ENCODE measurements at places on chromosomes 7 and 10.

DNA sequence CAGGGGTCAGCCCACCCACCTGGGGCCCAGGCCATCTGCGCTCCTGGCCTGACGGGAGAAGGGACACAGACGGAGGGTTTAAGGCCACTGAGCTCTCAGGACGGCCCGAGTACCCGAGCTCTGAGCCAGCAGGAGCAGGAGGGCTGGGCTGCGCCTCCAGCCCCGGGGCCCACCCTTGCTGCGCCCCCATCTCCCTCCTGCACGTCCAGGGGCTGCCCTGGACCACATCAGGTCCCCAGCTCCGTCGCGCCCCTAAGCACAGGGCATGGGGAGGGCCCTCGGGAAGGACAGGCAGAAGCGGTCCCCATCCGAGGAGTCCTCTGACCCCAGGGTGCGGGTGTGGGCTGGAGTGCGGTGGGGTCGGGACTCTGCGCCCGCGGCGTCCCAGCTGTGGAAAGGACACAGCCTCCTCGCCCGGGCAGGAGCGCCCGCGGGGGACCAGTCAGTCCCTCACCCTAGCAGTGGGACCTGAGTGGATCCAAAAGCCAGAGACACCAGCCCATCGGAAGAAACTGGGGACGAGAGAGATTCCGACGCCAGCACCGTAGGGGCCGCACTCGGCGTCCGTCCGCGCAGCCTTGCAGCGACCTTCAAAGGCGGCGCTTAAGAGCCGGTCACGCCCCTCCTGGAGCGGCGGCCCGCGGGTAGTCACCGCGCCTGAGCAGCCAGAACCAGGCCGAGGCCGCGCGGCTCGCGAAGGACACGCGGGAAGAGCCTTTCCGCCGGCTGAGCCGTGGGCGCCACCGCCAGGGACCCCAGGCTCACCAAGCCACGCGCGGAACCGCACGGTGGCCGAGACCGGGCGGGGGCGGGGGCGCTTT, 15.9 kb downstream of the CAMK2B start:
- DNase-seq = no peak

DNA sequence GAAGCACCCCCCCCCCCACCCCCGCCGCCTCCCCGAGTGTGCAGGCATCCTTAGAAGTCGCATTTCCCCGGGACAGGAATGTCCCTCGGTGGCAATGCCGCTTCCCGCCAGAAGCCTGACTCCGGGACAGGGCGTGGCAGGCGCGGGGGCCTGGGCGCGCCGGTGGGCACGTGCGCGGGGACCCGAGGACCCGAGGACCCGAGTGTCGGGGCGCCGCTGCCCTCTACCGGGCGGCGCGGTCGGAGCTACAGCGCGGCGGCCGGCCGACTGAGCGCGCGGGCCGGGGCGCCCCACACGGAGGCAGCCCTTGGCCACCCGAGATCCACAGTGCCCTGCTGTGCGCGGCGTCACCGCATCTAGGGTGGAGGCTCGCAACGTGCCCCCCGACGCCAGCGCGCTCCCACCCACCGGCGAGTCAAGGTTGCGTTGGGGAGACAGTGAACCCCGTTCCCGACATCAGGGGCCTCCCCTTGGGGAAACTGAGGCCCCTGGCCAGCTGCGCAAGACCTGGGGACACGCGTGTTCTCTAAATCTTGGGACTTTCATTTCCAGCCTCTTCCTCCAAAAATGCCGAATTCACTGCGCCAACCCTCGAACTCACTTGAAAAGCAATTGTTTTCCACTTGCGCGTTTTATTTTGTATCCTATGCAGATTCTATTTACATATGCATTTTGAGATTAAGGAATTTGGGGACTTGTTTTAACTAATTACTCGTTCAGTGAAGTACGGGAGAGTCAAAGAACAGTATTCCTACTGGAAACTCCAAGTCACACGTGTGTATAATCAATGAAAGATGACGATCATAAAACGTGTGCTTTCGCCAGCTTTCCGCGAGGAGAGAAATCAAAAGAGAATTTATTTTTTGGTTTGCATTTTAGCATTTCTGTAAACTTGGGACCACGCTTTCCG, 3.1 kb upstream of the CUX1 start:
- no peak for DNase-seq

DNA sequence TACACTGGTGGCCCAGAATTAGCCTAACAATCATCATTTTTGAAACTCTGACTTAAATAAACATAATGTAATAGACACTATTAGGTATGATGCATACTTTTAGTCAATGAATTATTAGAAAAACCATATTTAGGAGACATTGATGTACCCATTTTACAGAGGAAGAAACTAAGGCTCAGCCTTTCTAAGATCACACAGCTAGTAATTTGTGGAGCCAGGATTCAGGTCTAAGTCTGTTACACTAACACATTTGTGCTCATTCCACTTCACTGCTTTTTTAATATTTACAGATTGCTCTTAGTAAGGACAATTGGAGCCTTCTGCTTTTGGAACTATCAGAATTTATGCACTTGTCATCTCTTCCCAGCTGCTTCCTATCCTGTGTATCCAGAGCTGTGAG, 8.9 kb downstream of the CFAP43 start:
- no peak for DNase-seq

DNA sequence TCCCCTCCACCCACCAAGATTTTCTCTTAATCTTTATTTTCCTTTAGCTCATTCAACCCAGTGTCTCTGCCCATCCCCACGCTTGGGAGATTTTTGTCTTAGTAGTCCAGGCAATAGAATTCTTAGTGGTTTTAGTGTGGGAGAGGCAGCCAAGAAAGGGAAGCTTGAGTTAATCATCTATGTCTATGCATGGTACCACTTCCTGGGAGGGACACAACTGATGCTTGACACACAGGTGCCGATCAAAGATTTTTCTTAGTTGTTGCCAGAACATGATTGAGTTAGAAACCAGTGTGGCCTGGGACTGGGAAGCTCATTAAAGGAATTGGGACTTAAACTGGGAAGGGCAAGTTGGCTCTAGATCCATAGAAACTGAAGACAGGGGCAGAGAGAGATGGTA, 3.1 kb downstream of the STRA8 start:
- DNase-seq = no peak

DNA sequence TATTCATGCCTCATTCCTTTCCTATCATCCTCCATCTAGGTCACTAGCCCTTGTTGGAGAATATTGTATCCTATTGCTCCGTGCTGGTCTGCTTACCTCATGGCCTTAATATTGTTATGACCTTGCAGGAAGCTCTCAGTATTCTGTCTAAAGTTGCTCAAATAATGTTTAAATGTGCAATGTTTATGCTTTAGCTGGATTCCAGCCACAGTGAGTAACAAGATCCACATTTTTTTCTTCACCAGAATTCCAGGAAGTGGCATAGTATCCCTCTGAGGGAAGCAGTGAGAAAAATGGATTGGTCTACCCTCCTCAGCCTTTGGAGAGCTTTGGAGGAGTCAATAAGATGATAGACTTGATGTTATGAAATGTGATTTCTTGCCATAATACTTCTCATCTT, 402.6 kb downstream of the NRG3 start:
- no peak for DNase-seq

DNA sequence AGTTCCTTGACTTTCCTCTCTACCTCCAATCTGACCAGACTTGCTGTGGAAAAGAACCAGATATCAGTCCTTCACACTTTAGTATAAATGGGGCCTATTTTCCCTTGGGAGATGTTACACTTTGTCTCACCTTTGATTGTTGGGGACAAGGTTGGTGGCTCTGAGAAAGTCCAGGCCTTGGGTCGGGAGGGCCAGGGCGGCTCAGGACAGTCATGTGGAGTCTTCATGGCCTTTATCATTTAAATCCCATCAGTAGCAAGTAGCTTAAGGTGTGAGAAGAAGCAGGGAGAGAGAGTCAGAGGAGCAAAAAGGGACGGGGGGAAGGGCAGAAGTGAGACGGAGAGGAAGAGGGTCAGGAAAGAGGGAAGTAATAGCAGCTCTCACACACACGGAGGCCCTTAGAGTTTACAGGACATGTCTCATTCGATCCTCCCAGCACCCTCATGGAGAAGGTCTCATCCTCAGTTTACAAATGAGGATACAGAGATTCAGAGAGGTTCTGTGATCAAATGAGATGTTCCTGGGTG, 40.5 kb downstream of the TBATA start:
- no peak for DNase-seq

DNA sequence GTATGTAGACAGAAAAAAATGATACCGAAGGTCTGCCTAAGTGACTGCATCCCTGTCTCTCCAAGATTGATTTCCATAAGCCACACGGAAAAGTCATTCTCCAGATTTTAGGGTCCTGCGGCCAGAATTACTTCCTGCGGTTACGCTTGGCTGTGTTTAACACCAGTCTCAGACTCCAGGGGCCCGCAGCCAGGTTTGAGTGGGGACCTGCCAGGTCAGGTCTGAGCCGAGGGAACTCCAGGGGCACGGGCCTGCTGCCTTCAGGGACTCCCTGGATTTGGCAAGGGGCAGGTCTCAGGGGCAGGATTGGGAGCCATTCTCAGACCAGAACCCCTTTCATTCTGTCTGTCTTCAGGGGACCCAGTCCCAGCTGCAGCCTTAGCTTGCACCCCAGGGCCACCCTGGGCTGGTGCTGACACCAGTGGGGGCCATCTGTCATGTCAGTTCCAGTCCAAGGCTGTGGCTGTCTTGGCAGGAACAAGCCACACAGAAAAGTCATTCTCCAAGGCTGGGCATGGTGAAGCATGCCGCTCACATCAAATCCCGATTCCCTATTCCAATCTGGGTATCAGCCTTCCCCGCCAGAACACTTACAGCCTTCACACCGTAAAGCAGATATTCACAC, 39.0 kb downstream of the TMEM120A start:
- no peak for DNase-seq

- DNase-seq = no peak
Measured at GRCh38 chr10:76416642-76417041, 985.2 kb downstream of the LRMDA start.

DNA sequence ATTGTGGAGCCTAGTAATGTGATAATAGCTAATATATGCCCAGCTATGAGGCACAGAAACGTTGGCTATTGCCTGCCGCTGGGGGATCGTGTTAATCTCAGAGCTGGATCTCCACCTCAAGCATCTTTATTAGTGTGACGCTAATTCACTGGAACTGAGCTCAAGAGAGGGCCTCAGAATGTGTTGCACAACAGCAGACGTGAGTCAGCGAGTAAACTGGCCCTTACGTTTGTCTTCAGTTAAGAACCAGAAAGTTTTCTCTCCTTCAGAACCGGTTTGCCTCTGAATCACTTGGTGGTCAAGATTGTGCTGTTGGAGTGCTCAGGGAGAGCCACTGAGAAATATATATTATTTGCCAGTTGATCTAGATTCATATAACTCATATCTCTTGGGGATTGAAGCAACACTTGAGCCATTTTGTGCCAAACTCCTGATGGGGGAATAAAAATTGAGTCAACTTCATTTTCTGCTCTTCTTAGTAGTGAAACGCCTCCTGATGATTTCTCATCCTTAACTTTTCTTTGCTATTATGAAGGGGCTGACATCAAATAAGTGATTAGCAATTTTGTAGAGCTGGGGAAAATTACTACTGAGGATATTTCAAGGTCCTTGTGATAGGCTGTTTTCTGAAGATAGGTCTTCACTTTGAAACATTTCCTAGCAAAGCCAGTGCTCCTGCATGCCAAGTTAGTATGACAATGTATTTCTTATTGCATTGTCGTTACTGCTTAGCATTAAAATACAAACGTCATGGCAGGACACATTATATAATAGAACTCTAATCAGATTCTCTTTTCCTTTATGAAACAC, 22.3 kb downstream of the BZW2 start:
- no peak for DNase-seq

DNA sequence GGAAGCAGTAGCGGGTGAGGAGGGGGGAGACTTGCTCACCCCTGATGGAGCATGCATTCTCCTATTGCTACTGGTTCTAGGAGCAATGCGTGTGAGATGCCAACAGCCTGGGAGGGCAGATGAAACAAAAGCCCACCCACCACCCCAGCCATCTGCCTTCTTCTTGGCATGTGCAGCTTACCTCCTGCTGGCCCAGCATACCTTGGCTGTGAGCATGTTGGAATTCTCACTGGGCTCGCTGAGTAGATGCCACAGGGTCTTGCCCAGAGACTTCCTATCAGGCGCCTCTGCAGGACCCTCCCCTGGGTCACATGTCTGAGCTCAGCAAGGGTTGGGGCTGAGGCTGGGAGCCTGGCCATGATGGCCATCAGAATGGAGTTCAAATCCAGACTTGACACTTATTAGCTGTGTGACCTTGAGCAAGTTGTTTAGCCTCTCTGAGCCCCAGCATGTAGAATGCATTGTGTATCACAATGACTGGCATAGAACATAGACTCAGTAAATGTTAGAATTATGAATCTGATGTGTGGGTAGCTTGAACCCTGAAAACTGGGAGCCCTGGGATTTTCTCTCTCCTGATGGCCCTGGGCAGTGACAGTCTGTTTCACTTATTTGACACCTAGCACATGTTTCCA, 38.2 kb downstream of the CDH23 start:
- DNase-seq = no peak

GRCh38 chr10:6746782-6747181, 166.7 kb upstream of the PRKCQ start:
- no peak for DNase-seq

DNA sequence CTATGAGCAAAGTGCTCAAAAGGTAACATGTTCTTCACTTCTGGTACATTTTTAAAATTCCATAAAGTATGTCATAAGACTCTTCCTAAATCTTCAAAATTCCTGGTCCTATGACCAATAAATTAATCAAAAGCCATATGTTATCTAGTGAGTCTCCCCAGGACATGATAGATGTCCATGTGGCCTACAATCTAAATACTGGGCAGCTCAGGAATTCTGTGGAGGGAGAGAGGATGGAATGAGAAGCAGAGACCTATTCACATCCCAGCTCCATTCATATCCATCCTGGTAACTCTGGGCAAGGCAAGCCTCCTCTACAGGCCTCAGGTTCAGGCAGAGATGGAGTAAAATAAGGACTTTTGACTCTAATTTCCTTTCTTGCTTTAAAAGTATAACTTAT, 224.8 kb downstream of the MTERF1 start:
- no peak for DNase-seq

DNA sequence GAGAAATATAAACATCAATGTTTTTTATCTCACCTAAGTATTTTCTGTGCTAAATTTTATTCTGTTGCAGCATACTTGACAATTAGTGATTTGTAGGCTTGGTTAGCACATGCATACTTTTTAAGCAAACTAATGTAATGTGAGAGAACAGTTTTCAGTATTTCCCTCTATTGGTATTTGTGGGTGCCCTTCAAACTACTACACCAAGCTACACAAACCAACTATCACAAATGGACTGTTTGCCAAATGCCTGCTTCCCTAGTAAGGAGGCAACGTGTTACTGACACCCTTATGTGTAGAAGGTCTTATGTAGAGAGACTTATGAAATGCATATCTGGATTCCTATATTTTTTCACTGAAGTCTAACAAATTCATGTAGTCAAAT, 98.4 kb upstream of the FZD1 start:
- no peak for DNase-seq

GRCh38 chr10:117476281-117476680, 66.3 kb upstream of the EMX2 start:
- DNase-seq = no peak

GRCh38 chr7:139043823-139044812, 8.3 kb upstream of the ZC3HAV1L start:
- DNase-seq = peak; percentile 67

GRCh38 chr10:49175587-49176309, 12.4 kb downstream of the TMEM273 start:
- DNase-seq = no peak

- no peak for DNase-seq
Measured at GRCh38 chr7:18163091-18163490, 135.4 kb upstream of the PRPS1L1 start.
